ENCODE measurements at places on chromosomes 7 and 10. TPM values are rescaled to one million over a fixed set of nuclear protein-coding genes. Genes with fewer than 3 reads are reported as not detected.

The NOM1 gene
- total RNA-seq, result 31.5 TPM

The CPA1 gene
- not detected for total RNA-seq

The PAPOLB gene
- 0.33 TPM for total RNA-seq

The HKDC1 gene
- 0.15 TPM for total RNA-seq

The CDHR1 gene
- total RNA-seq, result 0.66 TPM

The HOXA5 gene
- 11.5 TPM for total RNA-seq

DNA sequence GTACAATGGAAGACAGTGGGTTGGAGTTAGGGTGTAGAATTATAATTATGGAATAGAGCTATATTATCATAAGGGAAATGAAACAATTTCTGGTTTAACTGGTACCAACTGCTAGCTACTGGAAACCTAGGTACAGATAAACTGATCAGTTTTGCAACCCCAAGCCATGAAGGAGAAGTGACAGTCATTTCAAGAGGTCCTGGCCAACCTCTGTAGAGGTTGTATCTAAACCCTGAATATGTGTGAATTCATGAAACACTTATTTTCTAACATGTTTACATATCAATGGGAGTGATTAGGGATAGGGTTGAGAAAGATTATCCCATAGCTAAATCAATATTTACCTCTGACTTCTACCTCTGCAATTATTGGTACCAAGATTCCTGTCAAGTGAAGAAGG lies 29.9 kb upstream of the CC2D2B start:
- no peak for DNase-seq
- no peak overlapping the region for H3K27ac ChIP-seq
- H3K4me1 ChIP-seq, result no peaks in the 10 kb centered on the region
- H3K4me3 ChIP-seq, result no peak overlapping the region

DNA sequence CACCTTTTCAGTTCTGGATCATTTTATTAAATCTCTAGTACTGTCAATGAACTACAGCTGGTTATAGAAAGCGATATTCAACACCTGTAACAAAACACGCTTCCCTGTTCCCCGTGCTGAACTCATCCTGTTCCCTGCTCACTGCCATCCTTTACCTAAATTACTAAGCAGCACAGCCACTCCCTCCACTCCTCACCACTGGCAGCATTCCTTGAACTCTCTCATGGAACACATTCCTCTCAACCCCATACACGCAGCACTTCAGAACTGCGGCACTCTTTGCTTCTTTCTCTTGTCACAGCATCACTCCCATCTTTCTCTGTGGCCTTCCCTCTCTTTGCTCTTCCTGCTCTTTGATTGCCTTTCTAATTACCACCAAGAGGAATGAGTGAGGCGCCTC lies 27.4 kb downstream of the RELN start:
- H3K27me3 ChIP-seq, result no peaks in the 10 kb centered on the region
- H3K4me3 ChIP-seq, result no peak overlapping the region
- H3K27ac ChIP-seq, result no peak overlapping the region
- no peak for DNase-seq
- no peaks in the 10 kb centered on the region for H3K36me3 ChIP-seq
- H3K4me1 ChIP-seq, result no peaks in the 10 kb centered on the region

GRCh38 chr7:2131800-2132199 lies 100.9 kb downstream of the MAD1L1 start:
- no peaks in the 10 kb centered on the region for H3K27me3 ChIP-seq
- H3K27ac ChIP-seq, result no peak overlapping the region
- H3K36me3 ChIP-seq, result no peaks in the 10 kb centered on the region
- no peak for DNase-seq
- no peaks in the 10 kb centered on the region for H3K4me1 ChIP-seq
- H3K4me3 ChIP-seq, result no peak overlapping the region

DNA sequence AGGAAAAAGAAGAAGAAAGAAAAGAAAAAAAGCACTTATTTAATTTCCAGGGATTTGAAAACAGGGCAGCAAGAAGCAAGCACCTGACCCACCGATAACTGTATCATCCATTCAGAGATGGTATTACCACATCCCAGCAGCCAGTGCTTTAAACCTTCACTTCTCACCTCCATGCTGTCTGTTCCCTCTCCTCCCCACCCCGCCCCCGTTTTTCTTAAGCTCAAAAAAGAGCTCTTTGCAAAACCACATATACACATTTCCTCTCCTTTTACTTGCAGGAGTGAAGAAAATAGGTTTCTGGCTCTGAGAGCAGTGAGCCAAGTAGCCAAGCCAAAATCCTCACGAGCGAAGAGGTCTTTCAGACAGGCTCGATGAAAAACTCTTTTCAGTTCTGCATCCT lies 2.2 kb downstream of the STOX1 start:
- H3K36me3 ChIP-seq, result no peaks in the 10 kb centered on the region
- no peak for DNase-seq
- no peaks in the 10 kb centered on the region for H3K27me3 ChIP-seq
- no peaks in the 10 kb centered on the region for H3K4me1 ChIP-seq
- no peak overlapping the region for H3K27ac ChIP-seq

GRCh38 chr10:126117196-126117595 lies 220.8 kb downstream of the FANK1 start:
- no peak for DNase-seq
- H3K36me3 ChIP-seq, result no peaks in the 10 kb centered on the region
- H3K27ac ChIP-seq, result no peak overlapping the region
- H3K4me3 ChIP-seq, result no peak overlapping the region

DNA sequence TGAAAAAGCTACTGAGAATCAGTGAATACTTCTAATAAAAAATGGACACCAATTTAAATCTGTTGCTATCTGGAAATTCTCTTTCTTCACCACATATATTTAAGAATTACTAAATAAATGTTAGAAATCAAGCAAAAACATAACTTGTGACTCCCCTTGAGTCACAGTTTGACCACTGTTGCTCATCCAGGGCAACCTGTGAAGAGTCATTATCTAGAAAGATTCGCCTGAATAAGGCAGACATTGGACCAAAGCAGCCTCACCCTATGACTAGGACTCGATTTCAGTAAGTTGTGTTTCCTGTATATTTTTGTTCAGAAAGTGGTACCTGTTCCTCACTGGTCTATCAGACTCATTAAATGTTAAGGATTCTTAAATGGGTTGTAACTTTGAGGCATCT lies 572.4 kb downstream of the ATRNL1 start:
- no peak overlapping the region for H3K4me3 ChIP-seq
- H3K27ac ChIP-seq, result no peak overlapping the region
- H3K36me3 ChIP-seq, result no peaks in the 10 kb centered on the region
- H3K27me3 ChIP-seq, result no peaks in the 10 kb centered on the region
- no peaks in the 10 kb centered on the region for H3K4me1 ChIP-seq
- no peak for DNase-seq

DNA sequence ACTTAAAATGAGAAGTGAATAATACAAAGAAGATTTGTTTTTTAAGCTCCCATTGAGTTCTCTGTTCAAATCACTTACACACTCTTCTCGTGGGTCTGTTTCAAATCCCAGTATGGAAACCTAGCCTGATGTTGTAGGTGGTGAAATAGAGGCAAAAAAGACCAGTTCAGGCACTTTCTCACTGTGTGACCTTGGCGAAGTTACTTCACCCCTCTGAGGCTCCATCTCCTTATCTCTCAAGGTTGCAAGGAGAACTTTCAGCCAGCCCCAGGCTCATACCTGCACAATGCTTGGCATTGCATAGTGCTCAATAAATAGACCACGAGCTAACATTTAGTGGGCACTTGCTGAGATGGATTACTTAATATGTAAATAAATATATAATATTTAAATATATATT lies 90.1 kb downstream of the PRLHR start:
- DNase-seq, result no peak
- H3K4me1 ChIP-seq, result no peaks in the 10 kb centered on the region
- no peak overlapping the region for H3K4me3 ChIP-seq
- no peaks in the 10 kb centered on the region for H3K36me3 ChIP-seq

DNA sequence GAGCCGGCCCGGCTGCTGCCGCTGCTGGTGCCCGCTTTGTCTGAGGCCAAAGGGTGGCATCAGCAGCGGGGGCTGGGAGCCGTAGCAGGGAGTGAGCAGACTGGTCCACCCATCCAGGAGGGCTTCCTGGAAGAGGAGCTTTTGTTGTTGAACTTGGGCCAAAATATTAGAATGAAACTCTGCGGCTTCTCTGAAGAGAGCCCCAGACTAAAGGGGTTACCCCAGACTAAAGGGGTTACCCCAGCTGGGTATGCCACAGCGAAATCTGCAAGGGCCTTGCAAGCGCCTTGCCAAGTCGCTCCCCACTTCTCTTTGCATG lies 154.7 kb upstream of the ZMIZ1 start:
- H3K36me3 ChIP-seq, result no peaks in the 10 kb centered on the region
- DNase-seq, result no peak
- no peaks in the 10 kb centered on the region for H3K4me1 ChIP-seq
- H3K4me3 ChIP-seq, result no peak overlapping the region

GRCh38 chr7:44461387-44461786 lies 29.1 kb downstream of the NUDCD3 start:
- H3K27me3 ChIP-seq, result no peaks in the 10 kb centered on the region
- no peak overlapping the region for H3K27ac ChIP-seq
- H3K36me3 ChIP-seq, result no peaks in the 10 kb centered on the region
- no peak overlapping the region for H3K4me3 ChIP-seq
- H3K4me1 ChIP-seq, result no peaks in the 10 kb centered on the region

DNA sequence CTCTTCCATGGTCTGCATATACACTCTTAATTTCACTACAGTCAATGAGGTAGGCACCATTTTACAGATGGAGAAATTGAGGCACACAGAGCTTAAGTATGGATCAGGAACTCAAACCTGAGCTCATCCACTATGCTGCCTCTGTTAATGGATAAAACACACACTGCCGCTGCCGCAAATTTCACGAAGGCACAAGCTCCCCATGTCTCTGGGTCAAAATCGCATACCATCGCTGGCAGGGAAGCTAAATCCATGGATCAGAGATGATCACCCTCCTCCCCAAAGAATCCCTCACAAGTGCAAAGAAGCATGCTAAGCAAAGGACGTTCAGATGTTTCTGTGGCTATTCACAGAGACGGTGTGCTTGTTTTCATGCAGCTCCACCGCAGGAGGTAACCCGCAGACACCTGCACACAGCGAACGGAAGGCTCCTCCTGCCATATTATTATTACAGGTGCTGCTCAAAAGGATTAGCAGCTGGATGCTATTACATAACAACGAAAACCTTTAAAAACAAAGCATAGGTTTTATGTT lies 109.3 kb downstream of the UBE2H start:
- no peak for DNase-seq
- H3K4me3 ChIP-seq, result no peak overlapping the region
- H3K27me3 ChIP-seq, result no peaks in the 10 kb centered on the region
- no peak overlapping the region for H3K27ac ChIP-seq

GRCh38 chr10:114208351-114208750 lies 29.2 kb downstream of the TDRD1 start:
- no peak overlapping the region for H3K27ac ChIP-seq
- no peaks in the 10 kb centered on the region for H3K4me1 ChIP-seq

DNA sequence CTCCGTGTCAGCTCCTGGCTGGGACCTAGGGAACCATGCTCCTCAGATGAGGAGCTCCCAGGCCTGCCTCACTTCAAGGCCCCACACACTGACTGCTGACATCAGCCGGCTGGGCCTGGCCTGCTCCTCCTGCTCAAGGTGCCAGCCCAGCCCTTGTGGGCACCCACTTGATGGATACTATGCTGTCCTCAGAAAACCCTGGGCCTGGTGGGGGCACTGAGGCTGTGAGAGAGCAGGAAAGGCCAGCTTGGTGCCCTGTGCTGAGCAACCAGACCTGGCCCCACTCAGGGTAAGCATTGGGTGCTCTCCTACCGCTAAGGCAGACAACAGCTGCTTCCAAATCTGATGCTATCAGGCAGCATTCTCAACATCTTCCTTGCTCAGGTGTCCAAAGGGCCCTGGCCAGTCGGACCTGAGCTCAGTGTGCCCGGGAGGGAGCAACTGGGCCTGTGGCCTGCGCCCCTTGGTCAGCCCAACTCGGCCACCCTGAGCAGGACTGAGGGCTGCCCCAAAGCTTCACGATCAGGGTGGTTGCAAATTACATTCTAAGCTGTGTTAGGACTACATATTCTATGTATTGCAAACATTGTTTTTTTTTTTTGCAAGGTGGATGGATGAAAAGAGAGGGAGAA lies 21.9 kb upstream of the ANTXRL start:
- H3K4me1 ChIP-seq, result no peaks in the 10 kb centered on the region
- no peaks in the 10 kb centered on the region for H3K27me3 ChIP-seq
- DNase-seq, result peak; percentile 16
- H3K4me3 ChIP-seq, result no peak overlapping the region
- no peaks in the 10 kb centered on the region for H3K36me3 ChIP-seq

GRCh38 chr7:138237995-138238394 lies 161.7 kb downstream of the AKR1D1 start:
- H3K4me3 ChIP-seq, result no peak overlapping the region
- DNase-seq, result no peak
- H3K4me1 ChIP-seq, result no peaks in the 10 kb centered on the region
- H3K27me3 ChIP-seq, result no peaks in the 10 kb centered on the region
- H3K36me3 ChIP-seq, result no peaks in the 10 kb centered on the region
- no peak overlapping the region for H3K27ac ChIP-seq

- H3K27me3 ChIP-seq, result no peaks in the 10 kb centered on the region
- H3K27ac ChIP-seq, result peak overlapping the region; percentile 69
- no peak overlapping the region for H3K4me3 ChIP-seq
- no peaks in the 10 kb centered on the region for H3K36me3 ChIP-seq
Observed at GRCh38 chr10:124152139-124153022, 59.0 kb upstream of the CHST15 start.

Measured in breast epithelium (tissue), 4 donors.